ENCODE measurements at places on chromosomes 5 and 9.

- H3K36me3 ChIP-seq = no peaks in the 10 kb centered on the region
- H3K27me3 ChIP-seq = no peaks in the 10 kb centered on the region
- H3K4me3 ChIP-seq = no peak overlapping the region
- peaks cover 3% of the 10 kb centered on the region for H3K4me1 ChIP-seq
- H3K27ac ChIP-seq = no peak overlapping the region
These were observed 59.5 kb upstream of the PCA3 start for GRCh38 chr9:76704593-76705204.

DNA sequence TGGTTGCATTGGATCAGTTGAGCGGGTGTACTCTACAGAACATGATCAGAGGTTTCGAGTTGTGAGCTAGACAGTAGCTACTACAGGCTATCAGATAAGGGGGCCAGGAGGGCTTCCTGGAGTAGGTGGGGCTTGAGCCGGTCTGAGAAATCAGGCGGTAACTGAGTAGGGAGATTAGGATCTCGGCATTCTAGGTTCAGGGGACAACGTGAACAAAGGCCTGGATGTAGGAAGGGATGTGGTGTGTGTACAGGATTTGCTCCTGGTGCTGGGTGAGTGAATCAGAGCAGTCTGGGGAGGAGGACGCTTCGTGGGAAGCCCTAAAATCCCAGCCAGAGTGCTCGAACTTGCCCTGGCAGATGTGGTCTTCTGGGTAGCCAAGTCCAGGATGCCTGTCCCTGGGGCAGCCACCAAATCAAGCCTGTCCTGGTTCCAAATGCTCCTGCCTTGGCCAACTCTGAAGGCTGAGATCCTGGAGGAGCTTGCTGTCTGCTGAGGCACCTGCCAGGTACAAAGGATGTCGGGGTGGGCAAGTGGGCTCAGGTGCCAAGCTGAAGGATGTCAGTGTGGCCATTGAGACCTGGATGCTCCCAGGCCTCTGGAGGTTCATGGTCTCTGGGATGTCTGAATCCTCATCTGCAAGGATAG, 33.4 kb downstream of the STC2 start:
- no peaks in the 10 kb centered on the region for H3K36me3 ChIP-seq
- no peak for DNase-seq
- H3K4me1 ChIP-seq = peaks cover 6% of the 10 kb centered on the region
- H3K27ac ChIP-seq = no peak overlapping the region
- H3K4me3 ChIP-seq = no peak overlapping the region
- H3K27me3 ChIP-seq = peaks cover 11% of the 10 kb centered on the region

GRCh38 chr9:125758986-125759763, 12.0 kb downstream of the PBX3 start:
- H3K27me3 ChIP-seq = no peaks in the 10 kb centered on the region
- peak overlapping the region; percentile 81 for H3K27ac ChIP-seq
- H3K4me1 ChIP-seq = peaks cover 18% of the 10 kb centered on the region
- H3K4me3 ChIP-seq = peak overlapping the region; percentile 60
- no peaks in the 10 kb centered on the region for H3K36me3 ChIP-seq
- peak; percentile 95 for DNase-seq

DNA sequence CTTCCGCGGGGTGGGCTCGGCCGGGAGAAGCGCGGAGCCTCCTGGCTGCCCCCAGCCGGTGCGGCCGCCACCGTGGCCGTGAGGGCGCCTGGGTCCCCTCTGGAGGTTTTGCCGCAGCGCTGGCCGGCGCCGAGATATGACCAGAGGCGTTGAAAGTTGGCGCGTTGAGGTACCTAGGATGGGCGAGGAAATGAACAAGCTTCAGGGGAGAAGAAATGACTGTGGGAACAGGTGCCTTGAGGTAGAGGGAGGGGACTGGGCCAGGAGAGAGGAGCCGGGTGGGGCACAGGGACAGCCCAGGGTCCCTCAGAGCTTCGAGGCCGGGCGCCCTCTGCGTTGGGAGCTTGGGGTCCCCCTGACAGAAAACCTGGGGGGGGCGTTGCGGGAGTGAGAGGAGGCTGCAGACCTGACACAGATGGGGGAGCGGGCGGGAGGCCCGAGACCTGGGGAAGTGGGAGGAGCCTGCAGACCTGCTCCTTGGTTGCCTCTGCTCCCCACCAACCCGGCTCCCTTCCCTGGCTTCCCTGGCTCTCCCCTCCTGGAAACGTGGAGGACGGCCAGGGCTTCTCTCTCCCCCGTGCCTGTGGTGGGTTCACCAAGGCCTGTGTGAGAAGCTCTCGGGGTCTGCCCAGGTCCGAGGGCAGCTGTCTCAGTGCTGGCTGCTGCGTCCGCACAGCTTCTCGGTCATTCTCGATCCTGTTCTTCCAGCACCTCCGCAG, 14.2 kb downstream of the RABL6 start:
- H3K4me1 ChIP-seq = no peaks in the 10 kb centered on the region
- no peak for DNase-seq
- no peaks in the 10 kb centered on the region for H3K27me3 ChIP-seq
- no peak overlapping the region for H3K27ac ChIP-seq

DNA sequence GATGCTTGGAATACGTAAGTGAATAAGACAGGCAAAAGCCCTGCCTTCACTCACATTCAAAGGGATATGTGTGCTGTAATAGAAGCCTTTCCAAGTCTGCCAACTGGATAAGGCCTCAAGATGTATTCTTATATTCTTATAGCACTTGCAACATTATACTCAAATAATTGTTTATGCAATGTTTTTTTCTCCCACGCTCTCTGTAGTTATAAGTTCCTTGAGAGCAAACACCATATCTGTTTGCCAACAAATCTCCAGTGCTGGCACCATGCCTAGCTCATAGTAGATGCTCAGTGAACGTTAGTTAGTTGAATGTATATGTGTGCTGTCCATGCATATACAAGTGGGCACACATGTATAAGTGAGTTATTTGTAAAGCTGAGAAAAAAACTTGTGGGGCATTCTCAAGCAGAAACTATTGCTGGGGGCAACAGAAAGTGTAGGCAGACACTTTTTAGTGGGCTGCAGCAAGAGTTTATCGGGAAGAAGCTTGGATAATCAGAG, 125.1 kb downstream of the RPS23 start:
- H3K36me3 ChIP-seq = no peaks in the 10 kb centered on the region
- H3K27ac ChIP-seq = no peak overlapping the region
- peaks cover 12% of the 10 kb centered on the region for H3K4me1 ChIP-seq
- DNase-seq = no peak
- no peaks in the 10 kb centered on the region for H3K27me3 ChIP-seq

- peaks cover 26% of the 10 kb centered on the region for H3K36me3 ChIP-seq
- peaks cover 67% of the 10 kb centered on the region for H3K4me1 ChIP-seq
These were observed 10.4 kb downstream of the STOM start for GRCh38 chr9:121359351-121360294.

GRCh38 chr5:11684607-11685006, 219.6 kb downstream of the CTNND2 start:
- no peak overlapping the region for H3K4me3 ChIP-seq
- H3K27ac ChIP-seq = no peak overlapping the region
- peak; percentile 14 for DNase-seq
- H3K4me1 ChIP-seq = peaks cover 4% of the 10 kb centered on the region

- H3K4me1 ChIP-seq = no peaks in the 10 kb centered on the region
- no peak for DNase-seq
- H3K27me3 ChIP-seq = peaks cover 8% of the 10 kb centered on the region
- no peaks in the 10 kb centered on the region for H3K36me3 ChIP-seq
- no peak overlapping the region for H3K27ac ChIP-seq
These were observed 41.7 kb upstream of the CEP72 start for GRCh38 chr5:570446-570845.

GRCh38 chr5:151674626-151675610, 11.8 kb downstream of the SPARC start:
- no peak overlapping the region for H3K27ac ChIP-seq
- peaks cover 17% of the 10 kb centered on the region for H3K36me3 ChIP-seq
- no peak for DNase-seq
- H3K4me3 ChIP-seq = no peak overlapping the region
- H3K27me3 ChIP-seq = no peaks in the 10 kb centered on the region

DNA sequence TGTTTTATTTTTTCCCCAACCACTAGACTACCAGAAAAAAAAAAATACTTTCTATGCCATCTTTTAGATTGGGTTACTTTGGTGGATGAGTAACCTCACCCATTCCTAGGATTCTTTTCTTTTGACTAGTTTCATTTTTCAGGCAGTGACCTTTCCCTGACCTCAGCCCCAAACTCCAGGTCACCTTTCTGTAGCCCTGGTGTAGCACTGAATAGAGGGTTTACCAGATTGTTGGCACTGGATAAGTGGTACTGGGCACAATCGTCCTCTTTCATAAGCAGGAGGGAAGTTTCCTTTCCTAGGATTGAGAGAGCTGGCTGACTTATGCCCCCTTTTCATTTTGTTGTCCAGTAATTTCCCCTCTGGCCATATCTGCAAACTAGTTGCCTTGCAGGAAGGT, 169.4 kb upstream of the TMEM161B start:
- no peaks in the 10 kb centered on the region for H3K4me1 ChIP-seq
- no peak for DNase-seq

- no peak overlapping the region for H3K27ac ChIP-seq
- H3K27me3 ChIP-seq = no peaks in the 10 kb centered on the region
- no peaks in the 10 kb centered on the region for H3K36me3 ChIP-seq
- H3K4me3 ChIP-seq = no peak overlapping the region
- H3K4me1 ChIP-seq = no peaks in the 10 kb centered on the region
These were observed 1791.1 kb downstream of the MAT2B start for GRCh38 chr5:165296401-165297130.
